ENCODE measurements at places on chromosomes 11 and 22. TPM values are rescaled to one million over a fixed set of nuclear protein-coding genes. Genes with fewer than 3 reads are reported as not detected.

BRSK2 gene
- 4.3 TPM for total RNA-seq

CCS gene
- 50.7 TPM for total RNA-seq

PRG3 gene
- total RNA-seq = not detected

SCARF2 gene
- 1.2 TPM for total RNA-seq

CHRM1 gene
- total RNA-seq = 0.89 TPM

IFITM2 gene
- 111 TPM for total RNA-seq

CABP4 gene
- total RNA-seq = 1.2 TPM

ASRGL1 gene
- 13.9 TPM for total RNA-seq

MMP12 gene
- 5.4 TPM for total RNA-seq

KDM4D gene
- 0.46 TPM for total RNA-seq

UBQLN3 gene
- 0.22 TPM for total RNA-seq
